ENCODE measurements at places on chromosomes 1 and 21. TPM values are rescaled to one million over a fixed set of nuclear protein-coding genes. Genes with fewer than 3 reads are reported as not detected.
A peak's percentile ranks its signal among the peaks of the same experiment; 100 is the strongest.

The DMRTA2 gene
- not detected for total RNA-seq

- DNase-seq = no peak
Measured at GRCh38 chr1:158324395-158324794, 6.9 kb downstream of the CD1B start.

DNA sequence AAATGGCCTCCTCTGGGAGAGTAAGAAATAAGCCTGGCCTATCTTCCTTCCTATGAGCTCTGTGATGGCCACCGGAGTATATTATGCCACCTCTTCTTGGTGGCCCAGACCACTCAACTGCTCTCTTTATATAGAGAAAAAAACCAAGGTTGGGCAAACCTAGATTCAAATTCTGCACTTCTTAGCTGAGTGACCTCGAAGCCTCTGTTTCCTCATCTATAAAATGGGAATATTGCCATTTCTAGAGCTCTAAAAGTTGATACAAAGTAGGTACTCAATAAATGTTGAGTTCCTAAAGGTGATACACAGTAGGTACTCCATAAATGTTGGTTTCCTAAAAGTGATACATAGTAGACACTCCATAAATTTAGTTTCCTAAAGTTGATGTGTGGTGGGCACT lies 120.7 kb downstream of the HLCS start:
- no peak for DNase-seq

DNA sequence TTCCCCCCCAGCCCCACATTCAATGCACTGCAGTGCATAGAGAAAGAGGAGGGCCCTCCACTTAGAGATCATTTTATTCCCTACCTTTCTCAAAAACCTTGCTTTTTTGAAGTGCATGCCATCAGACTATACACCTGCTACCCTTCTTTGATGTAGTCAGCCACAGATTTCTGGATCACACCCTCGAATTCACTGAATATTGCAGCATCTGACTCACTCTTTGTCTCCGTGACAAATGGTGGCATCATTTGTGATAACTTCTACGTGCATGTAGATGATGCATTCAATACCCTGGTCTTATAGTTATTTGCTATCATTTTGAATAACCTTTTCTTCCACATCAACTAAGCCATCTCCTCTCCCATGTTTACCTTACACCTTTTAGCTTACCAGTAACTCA lies 310.3 kb upstream of the SGIP1 start:
- DNase-seq = no peak

DNA sequence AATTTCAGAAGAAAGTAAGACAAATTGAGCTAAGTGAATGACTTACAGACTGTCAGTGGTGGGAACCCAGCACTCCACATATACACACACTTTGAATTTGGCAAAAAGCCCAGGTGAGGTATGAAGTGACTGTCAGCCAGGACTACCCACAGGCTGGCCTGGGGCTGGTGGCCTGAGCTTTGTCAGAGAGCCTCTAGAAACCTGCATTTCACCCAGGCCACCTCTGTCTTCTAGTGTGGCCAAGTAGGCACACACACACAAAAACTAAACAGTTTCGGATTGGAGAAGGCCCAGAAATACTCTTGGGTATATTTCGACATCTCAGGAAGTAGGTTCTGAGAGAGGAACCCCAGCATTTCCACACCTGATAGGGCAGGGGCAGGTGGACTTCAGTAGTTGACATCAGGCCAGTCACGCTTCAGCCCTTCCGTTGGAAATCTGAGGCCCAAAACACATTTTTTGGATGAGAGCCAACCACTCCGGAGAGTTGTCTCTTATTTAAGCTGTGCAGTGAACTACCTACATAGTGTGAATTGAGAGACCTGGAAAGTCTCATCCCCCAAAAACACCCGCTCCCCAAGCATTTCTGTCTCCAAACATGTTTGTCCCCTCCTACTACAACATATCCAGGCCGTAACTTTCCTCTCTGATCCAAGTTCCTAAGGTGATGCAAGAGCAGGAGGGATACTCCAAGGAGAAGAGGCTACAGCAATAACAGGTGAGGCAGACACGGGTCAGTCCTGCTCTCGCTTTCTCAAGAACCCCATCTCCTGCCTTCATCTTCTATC lies 167.2 kb upstream of the PROX1 start:
- DNase-seq = no peak

The C1orf74 gene
- total RNA-seq = 1.9 TPM

DNA sequence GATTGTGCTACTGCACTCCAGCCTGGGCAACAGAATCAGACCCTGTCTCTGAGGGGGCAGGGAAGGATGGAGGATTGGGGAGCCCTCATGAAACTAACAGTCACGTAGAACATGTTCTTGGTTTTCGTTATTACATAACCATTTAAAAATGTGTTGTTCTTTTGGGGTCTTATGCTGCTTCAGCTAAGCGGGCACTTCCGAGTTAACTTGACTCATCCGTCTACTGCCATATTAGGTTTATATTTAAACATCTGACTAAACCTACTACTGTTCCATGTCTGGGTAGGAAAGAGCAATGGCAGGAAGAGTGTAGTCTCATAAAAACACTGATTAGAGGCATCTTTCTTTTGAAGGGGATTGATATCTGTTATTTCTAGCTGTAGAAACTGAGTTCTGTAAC lies 59.5 kb upstream of the BMP8A start:
- no peak for DNase-seq

GRCh38 chr1:1219341-1219740 lies 5.4 kb upstream of the TNFRSF4 start:
- no peak for DNase-seq

DNA sequence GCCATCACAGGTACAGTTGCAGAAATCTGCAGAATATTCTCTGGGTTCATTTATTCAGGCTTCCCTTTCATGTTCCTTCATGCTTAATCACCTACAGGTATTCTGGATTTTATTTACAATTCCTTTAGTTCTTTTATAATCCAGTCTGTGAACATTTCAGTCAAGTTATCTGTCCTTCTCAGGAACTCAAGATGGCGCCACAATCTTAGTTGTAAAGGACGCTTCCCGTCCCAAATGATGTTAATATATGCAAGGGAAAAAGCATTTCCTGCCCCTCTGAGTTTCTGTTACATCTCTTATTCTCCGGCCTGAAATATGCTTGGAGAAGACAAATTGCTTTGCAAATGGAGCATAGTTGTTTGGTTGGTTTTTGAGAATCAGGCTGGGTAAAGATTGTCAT lies 19.3 kb downstream of the F3 start:
- DNase-seq = no peak

The FCRL2 gene
- 1.0 TPM for total RNA-seq

GRCh38 chr1:69077198-69077597 lies 490.5 kb upstream of the LRRC7 start:
- no peak for DNase-seq

The RORC gene
- total RNA-seq = 29.5 TPM

DNA sequence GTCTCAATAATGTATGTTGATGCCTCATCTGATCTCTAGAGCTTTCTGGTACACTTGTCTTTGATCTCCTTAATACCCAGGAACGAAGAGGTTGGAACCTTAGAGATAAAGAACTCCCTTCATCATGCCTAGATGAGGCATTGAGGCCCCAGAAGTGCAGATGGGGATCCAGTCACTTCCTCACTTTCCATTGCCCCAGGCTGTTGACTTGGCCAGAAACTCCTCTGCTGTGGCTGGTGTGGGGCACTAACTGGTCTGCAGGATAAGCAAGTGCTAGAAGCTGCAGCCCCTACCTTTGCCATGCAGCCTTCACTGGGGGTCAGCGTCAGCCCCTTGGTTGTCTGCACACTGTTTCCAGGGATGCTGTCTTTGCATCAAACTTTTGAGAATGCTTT lies 49.9 kb downstream of the STUM start:
- no peak for DNase-seq

The SLX9 gene
- 20.9 TPM for total RNA-seq

- peak; percentile 70 for DNase-seq
Measured at GRCh38 chr1:1431845-1432273, 3.6 kb upstream of the VWA1 start.

DNA sequence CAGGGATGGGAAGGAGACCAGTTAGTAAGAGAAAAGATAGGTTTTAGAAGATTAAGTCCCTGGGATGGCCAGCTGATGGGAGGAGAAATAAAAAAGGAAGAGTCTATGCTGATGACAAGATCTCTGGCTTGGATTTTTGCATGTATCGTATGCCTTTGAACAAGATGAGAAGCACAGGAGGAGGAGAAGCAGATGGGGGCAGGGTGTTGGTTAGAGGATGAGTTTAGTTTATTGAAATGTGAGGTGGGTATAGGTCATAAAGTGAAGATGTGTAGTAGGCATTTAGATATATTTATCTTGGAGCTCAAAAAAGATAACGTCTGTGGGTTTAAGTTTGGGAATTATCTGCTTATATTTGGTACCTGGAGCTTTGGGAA lies 1.4 kb downstream of the TIPRL start:
- DNase-seq = no peak

- DNase-seq = no peak
Measured at GRCh38 chr1:234458352-234459017, 20.5 kb downstream of the TARBP1 start.

The OLFML2B gene
- total RNA-seq = 5.0 TPM

The CACNA1S gene
- total RNA-seq = not detected

DNA sequence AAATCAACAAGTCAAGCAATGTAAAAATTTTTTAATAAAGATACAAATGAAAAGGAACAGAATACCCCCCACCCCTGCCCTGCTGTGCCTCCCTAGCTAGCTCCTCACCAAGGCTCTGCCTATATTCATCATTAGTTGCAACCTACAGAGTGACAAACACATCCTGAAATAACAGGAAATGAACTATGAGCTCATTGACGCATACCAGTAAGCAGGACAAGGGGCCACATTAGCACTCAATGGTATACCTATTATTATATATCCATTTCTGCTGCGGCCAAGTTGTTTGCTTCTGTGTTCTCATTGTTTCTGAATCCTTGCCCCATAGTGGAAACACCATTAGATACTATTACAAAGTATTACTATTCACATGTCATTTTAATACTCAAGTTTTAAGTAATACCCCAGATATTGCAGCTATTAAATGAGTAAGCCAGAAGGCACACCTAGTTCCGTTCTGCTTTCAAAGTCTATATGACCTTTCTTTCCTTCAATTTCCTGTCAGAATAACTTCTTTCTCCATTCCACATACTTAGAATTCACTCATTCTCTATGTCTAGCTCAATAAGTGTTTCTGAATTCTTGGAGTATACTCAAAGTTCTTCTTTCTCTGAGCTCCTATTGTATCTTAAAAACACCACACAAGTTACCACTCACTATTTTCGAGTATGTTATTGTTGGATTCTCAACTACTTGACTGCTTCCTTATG lies 1214.9 kb downstream of the PLA2G4A start:
- DNase-seq = no peak

- DNase-seq = no peak
Measured at GRCh38 chr1:155657463-155657862, 31.1 kb downstream of the YY1AP1 start.

The PCNX2 gene
- 11.3 TPM for total RNA-seq

DNA sequence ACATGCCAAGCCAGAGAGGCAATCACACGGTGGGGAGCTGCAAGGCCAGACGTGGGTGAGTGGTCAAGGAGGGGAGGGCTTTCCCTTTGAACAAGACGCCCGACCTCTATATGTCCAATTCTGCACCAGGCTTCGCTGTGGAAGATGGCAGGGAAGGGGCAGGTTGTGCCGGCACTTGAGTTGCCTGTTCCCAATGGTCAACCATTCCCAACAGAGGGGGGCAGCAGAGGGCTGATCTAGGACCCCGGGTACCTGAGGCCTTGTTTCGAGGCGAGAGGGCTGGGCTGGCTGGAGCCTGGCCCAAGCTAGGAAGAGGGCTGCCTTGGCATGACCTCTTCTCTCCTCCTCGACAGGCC lies 64.9 kb downstream of the TMEM53 start:
- peak; percentile 51 for DNase-seq

DNA sequence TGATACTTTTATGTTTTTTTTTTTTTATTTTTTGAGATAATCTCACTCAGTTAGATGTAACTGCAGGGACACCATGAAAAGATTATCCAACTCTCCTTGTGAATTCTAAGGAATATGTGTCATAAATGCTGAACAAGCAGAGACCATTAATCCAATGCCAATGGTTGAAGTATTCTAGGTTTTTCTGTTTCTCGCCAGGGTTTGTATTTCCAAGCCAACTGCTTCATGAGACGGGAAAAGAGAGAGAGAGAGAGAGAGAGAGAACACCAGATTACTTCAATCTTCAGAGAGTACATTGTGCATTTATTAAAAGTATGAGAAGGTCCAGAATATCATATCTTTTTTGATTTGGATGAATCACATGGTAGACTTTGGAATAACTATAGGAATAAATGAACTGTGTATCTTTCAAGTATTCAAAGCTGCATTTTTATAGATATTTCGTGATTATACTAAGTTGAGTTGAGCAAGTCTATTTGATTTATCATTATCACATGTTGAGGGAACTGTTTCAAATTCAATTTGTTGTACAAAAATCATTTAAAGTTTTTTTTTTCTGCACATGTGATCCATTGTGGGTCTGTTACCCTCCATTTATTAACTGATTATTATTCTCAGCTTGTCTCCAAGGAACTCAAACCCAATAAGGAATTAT lies 108.4 kb downstream of the PLA2G4A start:
- no peak for DNase-seq

The HCRTR1 gene
- not detected for total RNA-seq

DNA sequence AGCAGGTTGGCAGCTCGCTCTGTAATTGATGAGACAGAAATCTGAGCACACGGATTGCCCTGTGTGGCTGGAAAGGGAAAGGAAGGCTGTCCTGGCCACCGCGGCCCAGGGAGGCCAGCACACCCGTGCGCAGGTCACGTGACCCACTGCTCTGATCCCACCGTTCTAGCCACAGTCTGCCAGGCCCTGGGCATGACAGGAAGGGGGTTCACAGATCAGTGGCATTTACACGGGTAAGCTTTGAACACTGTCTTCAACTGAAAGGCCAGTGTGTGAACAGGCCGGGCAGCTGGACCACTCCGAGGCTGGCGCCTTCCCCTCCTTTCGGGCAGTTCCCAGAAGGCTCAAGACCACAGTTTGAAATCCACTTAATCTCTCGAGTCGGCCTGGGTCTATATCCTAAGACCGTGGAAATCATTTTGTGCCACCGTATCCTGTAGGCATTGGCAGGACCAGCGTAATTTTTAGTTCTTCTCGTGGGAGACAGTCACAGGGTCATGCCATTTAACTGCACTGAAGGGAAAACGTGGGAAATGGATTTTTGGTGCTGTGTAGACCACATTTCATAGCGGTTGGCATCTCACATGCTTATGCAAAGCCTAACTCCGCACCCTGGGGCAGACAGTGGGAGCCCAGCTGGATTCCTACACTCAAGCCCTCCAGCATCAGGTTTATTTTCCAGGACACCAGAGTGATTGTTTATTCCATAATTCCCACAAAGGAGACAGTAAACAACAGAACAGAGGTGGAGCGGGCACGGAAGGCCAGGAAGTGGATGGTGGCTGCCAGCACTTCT lies 3.1 kb upstream of the ADARB1 start:
- no peak for DNase-seq

DNA sequence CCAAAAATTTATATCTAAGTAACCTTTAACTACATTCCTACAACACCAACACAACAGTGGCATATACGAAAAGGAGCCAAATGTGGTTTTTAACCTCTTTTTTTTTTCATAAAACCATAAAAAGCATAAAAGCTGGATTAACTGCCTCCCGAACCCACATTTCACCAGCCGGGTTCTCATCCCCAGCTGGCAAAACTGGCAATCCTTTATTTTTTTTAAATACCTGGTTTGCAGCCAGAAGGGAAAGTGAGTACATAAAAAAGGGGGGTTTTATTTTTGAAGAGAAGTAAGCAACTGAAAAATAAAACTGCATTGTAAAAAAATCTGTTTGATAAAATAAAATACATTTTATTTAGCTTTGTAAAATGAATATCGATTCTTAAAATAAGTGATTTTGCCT lies 295.4 kb downstream of the AKT3 start:
- DNase-seq = no peak

- DNase-seq = peak; percentile 89
Measured at GRCh38 chr1:72037745-72038343, 244.5 kb downstream of the NEGR1 start.
